Glutamatergic neuron (in vitro differentiated cells): ENCODE measurements at places on chromosomes 12 and 14.

DNA sequence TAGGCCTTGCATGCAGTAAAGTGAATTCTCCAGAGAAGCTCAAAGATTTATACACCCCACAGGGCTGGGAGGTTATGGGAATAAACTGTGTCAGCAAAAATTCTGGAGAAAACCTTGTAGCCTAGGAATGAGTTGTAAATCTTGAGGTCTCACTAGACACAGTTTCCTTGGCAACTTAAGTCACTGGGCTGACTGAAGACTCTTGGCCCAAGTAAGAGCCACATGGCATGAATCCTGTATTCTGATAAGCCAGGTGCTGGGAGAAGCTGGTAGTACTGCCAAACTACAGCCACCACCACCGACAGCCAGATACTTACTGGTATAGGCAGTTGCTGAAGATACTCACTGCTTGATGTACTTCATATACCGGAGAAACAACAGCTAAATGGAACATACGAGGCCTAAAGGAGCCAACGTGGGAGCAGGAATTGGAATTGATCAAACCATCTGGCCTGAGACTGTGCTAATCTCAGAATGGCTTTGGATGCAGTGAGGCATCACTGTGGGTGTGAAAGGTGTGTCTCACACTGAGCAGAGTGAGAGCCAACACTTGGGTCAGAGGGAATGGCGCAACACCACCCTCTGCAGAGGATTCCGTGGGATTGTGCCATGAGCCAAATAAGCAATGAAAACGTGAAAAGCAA, 102.8 kb upstream of the TMCC3 start:
- no peak overlapping the region for H3K27ac ChIP-seq
- no peaks in the 10 kb centered on the region for H3K4me1 ChIP-seq
- no peaks in the 10 kb centered on the region for H3K36me3 ChIP-seq

DNA sequence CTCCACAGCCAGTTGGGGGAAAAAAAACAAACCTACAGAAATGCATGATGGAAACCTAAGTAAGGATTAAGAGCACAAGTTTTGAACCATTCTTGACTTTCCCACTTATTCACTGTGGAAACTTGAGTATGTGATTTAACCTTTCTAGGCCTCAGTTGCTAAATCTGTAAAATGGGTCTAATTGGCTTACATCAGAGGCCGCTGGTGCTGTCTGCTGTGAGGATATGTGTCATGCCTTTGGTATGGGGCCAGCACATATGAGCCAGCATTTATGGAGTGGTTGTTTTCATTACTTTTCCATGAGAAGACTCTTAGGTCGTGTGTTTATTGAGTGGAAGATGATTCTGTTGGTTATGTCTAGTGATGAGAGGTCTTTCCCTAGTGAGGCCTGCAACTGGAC, 102.4 kb downstream of the ESR2 start:
- DNase-seq = no peak
- peaks cover 5% of the 10 kb centered on the region for H3K36me3 ChIP-seq
- no peaks in the 10 kb centered on the region for H3K27me3 ChIP-seq
- H3K4me1 ChIP-seq = peaks cover 13% of the 10 kb centered on the region
- H3K4me3 ChIP-seq = no peak overlapping the region

DNA sequence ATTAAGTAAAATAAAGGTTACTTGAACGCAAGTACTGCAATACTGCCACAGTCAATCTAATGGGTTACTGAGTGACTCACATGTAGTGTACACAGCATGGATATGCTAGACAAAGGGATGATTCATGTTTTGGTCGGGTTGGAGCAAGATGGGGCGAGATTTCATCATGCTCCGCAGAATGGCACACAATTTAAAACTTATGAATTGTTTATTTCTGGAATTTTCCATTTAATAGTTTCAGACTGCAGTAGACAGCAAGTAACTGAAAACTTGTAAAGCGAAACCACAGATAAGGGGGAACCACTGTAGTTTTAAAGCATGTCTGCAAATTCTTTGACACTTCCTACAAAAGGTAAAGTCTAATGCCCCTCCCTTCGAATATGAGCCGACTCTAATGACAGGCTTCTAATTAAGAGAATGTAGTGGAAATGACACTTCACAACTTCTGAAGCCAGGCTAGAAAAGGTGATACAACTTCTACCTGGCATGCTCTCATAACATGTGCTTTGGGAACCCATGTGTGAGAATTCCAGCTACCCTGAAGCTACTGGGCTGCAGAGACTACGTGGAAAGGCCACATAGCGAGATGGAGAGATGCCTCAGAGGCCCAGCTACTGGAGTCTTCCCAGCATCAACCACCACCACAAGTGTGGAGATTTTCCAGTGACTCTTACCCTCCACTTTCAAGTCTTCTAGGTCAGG, 13.9 kb upstream of the TCP11L2 start:
- no peak overlapping the region for H3K4me3 ChIP-seq
- H3K4me1 ChIP-seq = no peaks in the 10 kb centered on the region
- no peak overlapping the region for H3K27ac ChIP-seq
- peaks cover 4% of the 10 kb centered on the region for H3K27me3 ChIP-seq
- DNase-seq = no peak

- no peak for DNase-seq
- H3K27me3 ChIP-seq = peaks cover 9% of the 10 kb centered on the region
- peaks cover 11% of the 10 kb centered on the region for H3K36me3 ChIP-seq
- H3K27ac ChIP-seq = no peak overlapping the region
- no peaks in the 10 kb centered on the region for H3K4me1 ChIP-seq
Measured at GRCh38 chr14:93832081-93832480, 43.8 kb upstream of the PRIMA1 start.

GRCh38 chr12:15589328-15590032, 199.7 kb downstream of the EPS8 start:
- H3K27me3 ChIP-seq = no peaks in the 10 kb centered on the region
- no peak for DNase-seq
- no peaks in the 10 kb centered on the region for H3K4me1 ChIP-seq
- no peak overlapping the region for H3K4me3 ChIP-seq
- no peak overlapping the region for H3K27ac ChIP-seq

- no peak for DNase-seq
- H3K36me3 ChIP-seq = no peaks in the 10 kb centered on the region
- no peaks in the 10 kb centered on the region for H3K4me1 ChIP-seq
- H3K27me3 ChIP-seq = no peaks in the 10 kb centered on the region
Measured at GRCh38 chr12:16719713-16720416, 113.9 kb upstream of the LMO3 start.

DNA sequence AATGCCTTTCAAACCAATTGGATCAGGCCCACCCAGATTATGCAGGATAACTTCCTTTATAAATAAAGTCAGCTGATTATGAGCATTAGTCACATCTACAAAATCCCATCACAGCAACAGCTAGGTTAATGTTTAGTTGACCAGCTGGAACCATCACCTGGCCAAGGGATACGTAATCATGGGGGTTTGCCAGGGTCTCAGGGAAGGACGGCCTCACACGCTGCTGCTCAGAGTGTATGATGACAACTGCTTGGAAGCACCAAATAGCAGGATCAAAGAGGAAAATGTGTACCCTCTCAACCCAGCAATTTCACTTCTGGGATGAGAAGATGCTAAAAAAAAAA, 162.6 kb downstream of the SLC15A4 start:
- no peak overlapping the region for H3K27ac ChIP-seq
- H3K36me3 ChIP-seq = peaks cover 4% of the 10 kb centered on the region
- DNase-seq = no peak

- no peak overlapping the region for H3K27ac ChIP-seq
- no peaks in the 10 kb centered on the region for H3K4me1 ChIP-seq
- H3K27me3 ChIP-seq = no peaks in the 10 kb centered on the region
- H3K36me3 ChIP-seq = no peaks in the 10 kb centered on the region
- no peak for DNase-seq
Measured at GRCh38 chr14:63745858-63746425, 18.1 kb upstream of the SGPP1 start.

DNA sequence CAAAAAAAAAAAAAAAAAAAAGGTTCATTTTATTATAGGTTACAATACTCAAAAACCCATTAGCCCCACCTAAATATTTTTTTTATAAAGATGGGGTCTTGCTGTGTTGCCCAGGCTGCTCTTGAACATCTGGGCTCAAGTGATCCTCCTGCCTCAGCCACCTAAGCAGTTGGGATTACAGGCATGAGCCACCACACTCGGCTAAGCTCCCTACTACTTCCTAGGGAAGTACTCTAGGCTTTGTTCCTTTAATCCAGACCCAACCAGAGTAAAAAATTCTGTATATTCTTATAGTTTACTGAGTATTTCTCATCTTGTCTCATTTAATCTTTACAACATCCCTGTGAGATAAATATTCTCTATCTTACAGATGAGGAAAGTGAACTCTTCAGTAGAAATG, 50.7 kb downstream of the RBMS2 start:
- H3K4me1 ChIP-seq = no peaks in the 10 kb centered on the region
- no peak for DNase-seq
- H3K27me3 ChIP-seq = peaks cover 1% of the 10 kb centered on the region
- no peaks in the 10 kb centered on the region for H3K36me3 ChIP-seq
- H3K4me3 ChIP-seq = no peak overlapping the region

DNA sequence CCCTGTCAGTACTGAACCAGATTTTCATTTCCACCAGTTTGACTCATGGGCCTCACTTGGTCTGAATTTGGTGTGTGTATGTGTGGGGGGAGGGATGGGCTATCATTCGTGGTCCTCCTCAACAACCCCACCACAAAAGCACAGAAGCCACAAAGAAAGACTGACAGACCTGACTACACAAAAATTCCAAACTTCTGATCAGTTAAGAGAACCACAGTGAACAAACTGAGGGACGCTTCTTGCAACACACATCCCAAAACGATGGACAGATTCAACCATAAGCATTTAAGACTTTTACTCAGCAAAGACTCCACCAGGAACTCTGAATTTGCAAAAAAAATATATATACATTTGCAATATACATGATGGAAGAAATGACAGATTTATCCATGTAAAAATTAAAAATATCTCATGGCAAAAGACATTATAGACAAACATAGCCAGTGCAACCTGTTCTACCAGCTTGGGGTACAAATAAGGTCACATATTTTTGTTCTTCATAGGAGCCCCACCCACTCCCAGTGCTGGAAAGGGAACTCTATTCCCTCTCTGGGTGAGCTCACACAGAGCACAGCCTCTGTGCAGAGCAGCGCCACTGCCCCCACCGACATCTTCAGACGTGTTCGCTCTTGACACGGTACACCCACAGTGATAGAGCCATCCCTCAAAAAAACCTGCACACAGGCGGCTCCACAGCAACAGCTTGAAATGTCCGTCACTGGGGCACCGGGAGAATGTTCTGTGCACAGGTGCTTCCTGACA, 49.7 kb downstream of the JAG2 start:
- H3K27ac ChIP-seq = no peak overlapping the region
- H3K4me1 ChIP-seq = no peaks in the 10 kb centered on the region
- H3K36me3 ChIP-seq = peaks cover 14% of the 10 kb centered on the region
- H3K27me3 ChIP-seq = peaks cover 6% of the 10 kb centered on the region

DNA sequence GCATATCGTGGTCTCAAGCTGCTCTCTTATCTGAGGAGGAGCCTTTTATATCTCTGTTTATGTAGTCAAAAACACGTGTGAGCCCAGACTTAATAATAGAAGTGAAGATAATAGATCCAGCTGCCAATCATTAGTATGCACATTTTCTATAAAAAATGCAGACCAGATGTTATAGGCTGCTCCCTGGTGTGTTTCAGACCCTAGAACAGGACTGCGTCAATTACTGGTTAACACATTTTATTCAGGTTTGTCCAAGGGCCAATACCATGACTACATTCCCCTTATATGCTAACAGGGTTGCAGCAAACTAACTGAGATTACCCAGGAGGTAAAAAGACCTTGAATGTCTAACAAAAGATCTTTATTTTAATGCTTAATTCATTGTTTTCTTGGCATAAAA, 98.5 kb upstream of the NEDD1 start:
- no peaks in the 10 kb centered on the region for H3K27me3 ChIP-seq
- no peak for DNase-seq
- H3K36me3 ChIP-seq = peaks cover 5% of the 10 kb centered on the region
- H3K4me1 ChIP-seq = no peaks in the 10 kb centered on the region
- H3K27ac ChIP-seq = no peak overlapping the region

DNA sequence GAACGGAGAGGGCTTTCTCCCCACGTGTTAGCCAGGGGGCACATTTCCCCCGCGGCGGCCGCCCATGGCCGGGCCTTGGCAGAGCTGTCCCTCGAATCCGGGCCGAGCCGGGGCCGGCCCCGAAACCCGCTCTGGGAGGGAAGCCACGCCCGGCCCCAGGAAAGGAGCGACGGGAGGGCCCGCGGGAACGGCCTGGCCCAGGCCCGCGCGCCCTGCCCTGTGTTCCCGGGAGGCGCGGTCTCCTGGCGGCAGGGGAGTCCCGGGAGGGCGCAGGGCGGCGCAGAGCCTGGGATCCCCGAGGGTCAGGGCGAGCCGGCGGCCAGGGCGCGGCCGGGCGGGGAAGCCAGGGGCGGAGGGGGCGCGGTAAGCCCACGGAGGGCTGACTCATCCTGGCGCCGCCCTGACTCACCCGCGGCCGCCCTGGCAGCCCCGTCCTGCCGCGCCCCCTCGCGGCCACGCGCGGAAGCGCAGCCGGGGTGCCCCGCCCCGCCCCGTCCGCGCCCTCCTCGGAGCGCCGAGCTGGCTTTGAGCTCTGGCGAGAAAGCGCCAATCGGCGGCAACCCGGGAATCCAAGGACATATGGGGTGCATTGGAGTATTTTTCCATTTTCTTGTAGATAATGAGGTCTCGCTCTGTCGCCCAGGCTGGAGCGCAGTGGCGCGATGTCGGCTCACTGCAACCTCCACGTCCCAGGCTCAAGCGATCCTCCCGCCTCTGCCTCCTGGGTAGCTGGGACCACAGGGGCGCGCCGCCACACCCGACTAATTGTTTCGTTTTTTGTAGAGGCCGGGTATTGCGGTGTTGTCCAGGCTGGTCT, 31.8 kb upstream of the PLEKHG6 start:
- no peaks in the 10 kb centered on the region for H3K4me1 ChIP-seq
- H3K4me3 ChIP-seq = peak overlapping the region; percentile 76
- no peak overlapping the region for H3K27ac ChIP-seq
- peak; percentile 87 for DNase-seq
- no peaks in the 10 kb centered on the region for H3K36me3 ChIP-seq
- peaks cover 10% of the 10 kb centered on the region for H3K27me3 ChIP-seq

GRCh38 chr12:111905502-111905901, 63.5 kb downstream of the MAPKAPK5 start:
- H3K4me1 ChIP-seq = no peaks in the 10 kb centered on the region
- peaks cover 39% of the 10 kb centered on the region for H3K36me3 ChIP-seq
- H3K27me3 ChIP-seq = peaks cover 2% of the 10 kb centered on the region
- no peak overlapping the region for H3K4me3 ChIP-seq
- DNase-seq = no peak
- no peak overlapping the region for H3K27ac ChIP-seq

- DNase-seq = no peak
- peaks cover 3% of the 10 kb centered on the region for H3K36me3 ChIP-seq
- H3K4me3 ChIP-seq = no peak overlapping the region
- no peaks in the 10 kb centered on the region for H3K27me3 ChIP-seq
Measured at GRCh38 chr12:75738486-75738885, 227.1 kb upstream of the KRR1 start.

DNA sequence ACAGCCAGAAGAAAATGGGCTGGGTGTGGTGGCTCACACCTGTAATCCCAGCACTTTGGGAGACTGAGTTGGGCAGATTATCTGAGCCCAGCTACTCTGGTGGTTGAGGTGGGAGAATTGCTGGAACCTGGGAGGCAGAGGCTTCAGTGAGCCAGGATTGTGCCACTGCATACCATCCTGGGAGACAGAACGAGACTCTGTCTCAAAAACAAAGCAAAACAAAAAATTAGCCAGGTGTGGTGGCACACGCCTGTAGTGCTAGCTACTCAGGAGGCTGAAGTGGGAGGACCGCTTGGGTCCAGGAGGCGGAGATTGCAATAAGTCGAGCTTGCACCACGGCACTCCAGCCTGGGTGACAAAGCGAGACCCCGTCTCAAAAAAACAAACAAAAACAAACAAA, 3.8 kb upstream of the EMP1 start:
- H3K36me3 ChIP-seq = no peaks in the 10 kb centered on the region
- no peak for DNase-seq
- H3K27me3 ChIP-seq = no peaks in the 10 kb centered on the region
